Heart right ventricle (tissue), 16 donors: ENCODE measurements at places on chromosomes 12 and 14.
A peak's percentile ranks its signal among the peaks of the same experiment; 100 is the strongest.

DNA sequence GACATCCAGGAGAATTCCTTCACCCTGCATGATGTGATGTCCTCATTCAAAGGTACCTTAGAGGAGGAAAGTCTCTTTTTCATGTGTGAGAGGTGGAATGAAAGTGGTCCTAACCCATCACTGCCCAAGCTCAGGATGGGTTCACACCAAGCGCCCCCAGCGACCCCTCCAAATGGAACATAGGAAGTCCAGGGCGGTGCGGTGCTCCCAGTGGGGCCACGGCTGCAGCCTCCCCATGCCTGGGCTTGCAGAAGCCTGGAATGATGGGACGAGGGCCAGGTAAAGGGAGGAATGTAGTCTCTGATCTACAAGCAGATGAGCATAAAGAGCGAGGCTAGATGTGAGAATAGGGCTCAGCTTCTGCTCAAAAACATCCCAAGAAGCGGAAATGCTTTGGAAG, 196.3 kb downstream of the TTC7B start:
- H3K4me1 ChIP-seq = peaks cover 15% of the 10 kb centered on the region
- no peak overlapping the region for H3K4me3 ChIP-seq
- DNase-seq = no peak
- H3K27me3 ChIP-seq = no peaks in the 10 kb centered on the region

- H3K4me3 ChIP-seq = no peak overlapping the region
Measured at GRCh38 chr12:953776-954175, 4.3 kb upstream of the RAD52 start.

- H3K4me3 ChIP-seq = no peak overlapping the region
- H3K27ac ChIP-seq = no peak overlapping the region
- no peaks in the 10 kb centered on the region for H3K27me3 ChIP-seq
- peaks cover 22% of the 10 kb centered on the region for H3K4me1 ChIP-seq
- no peak for DNase-seq
Measured at GRCh38 chr12:5575987-5576386, 144.1 kb downstream of the NTF3 start.

DNA sequence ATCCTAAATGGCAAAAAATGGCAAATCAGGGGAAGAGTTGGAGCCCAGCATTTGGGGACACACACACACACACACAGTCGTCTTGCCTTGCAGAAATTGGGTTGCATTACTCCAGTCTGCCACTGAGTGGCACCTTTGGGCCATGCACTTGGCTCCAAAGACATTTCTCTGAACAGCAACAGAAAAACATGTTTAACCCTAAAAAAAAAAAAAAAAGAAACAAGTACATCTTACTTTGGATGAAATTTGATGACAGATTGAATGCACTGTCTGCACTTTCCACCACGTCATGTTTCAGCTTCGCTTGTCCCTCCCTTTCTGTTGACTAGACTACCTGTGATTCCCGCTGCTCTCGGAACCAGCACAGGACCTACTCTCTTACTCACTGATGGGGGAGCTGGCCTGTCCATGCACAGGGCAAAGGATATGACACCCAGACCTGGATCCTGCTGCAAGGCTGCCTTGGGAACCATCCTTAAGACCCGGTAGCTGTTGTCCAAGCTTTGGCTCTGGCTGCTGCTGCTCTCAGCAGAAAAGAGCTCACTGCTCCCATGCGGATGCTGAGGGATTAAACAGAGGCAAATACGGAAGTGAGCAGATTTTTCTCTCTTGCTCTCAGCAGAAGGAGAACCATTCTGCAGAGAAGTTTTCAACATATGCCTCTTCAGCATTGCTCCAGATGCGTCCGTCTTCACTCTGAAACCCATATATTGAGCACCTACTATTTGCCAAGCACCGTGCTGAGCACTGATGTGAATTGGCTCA, 376.8 kb downstream of the DPF3 start:
- H3K27me3 ChIP-seq = no peaks in the 10 kb centered on the region
- no peaks in the 10 kb centered on the region for H3K4me1 ChIP-seq
- H3K27ac ChIP-seq = no peak overlapping the region
- peak; percentile 44 for DNase-seq
- H3K36me3 ChIP-seq = no peaks in the 10 kb centered on the region

DNA sequence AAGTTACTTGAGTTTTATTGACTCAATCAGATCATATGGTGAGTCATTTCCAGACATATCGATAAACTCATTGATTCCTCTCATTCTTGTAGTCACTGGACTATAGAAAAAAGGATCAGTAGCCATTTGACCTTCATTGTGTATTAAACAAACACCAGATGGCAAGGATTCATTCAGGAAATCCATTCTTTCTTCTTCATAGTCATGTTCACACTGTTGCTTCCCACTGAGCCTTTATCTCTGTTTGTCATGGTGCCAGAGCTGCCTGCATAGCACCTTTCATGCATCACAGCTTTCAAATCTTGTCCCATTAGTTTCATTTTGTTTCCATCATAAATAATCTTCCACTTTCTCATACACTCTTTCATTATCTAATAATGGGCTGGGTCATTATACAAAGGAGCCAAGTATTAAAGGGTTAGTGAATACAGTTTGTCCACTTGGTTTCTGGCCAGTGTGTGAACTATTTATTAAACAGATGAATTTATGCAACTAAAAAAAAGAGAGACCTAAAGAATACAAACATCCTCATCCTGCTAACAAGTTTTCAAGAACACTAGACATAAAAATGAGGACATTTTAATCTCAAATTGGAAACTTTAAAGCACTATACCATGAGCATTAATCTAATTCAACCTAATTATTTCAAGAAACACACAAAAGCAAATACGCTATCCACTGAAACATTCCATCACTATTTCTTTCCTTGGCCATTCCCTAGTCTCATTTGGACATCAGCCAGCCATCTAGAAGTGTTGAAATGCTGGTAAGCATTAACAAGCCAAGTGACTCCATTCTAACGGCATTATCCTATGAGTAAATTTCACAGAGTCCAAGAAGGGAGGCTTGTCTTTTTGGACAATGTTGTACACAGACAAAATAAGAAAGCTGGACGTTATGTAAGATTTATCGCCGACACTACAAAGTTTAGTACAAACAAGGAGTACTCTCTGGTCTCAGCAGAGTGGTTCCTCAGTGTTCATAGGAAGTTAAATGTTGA, 476.5 kb downstream of the FOXG1 start:
- DNase-seq = no peak
- no peak overlapping the region for H3K27ac ChIP-seq
- no peaks in the 10 kb centered on the region for H3K27me3 ChIP-seq
- no peaks in the 10 kb centered on the region for H3K36me3 ChIP-seq
- H3K4me1 ChIP-seq = no peaks in the 10 kb centered on the region

DNA sequence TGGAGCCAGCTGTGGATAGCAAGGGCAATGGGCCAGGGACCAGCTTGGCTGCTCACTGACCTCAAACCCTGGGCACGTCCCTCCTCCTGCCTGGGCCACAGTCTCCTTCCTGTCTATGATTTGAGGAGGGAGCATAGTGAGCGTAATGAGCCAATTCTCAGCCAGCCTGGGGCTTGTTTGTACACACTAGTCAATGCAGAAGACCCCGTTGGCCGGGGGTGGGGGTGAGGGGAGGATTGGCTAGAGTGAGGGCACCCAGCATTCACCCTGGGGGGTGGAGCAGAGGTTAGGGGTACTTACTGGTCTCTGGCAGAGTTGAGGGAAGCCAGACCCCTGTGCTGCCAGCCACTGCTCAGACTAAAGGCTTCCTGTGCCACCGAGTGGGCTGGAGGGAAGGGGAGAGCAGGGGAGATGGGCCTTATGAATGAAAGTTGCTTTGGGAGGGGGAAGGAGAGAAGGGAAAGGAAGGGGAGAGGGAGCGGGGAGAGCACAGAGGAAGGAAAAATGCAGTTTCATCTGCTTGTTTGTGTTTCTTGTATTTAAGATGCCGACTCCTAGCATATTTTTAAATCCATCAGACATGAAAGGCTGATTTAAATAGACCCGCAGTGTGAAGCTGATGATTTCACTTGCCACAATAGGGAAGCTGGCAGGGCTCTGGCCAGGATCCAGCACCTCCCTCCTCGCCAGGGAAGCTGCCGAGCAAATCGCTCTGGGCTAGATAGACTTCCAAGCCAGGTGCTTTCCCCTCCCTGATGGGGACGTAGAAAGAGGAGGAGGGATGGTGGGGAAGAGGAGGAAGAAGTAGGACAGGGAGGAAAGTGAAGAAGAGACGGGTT, 114.0 kb downstream of the PRMT8 start:
- H3K27me3 ChIP-seq = peaks cover 14% of the 10 kb centered on the region
- DNase-seq = peak; percentile 80
- no peak overlapping the region for H3K4me3 ChIP-seq
- H3K27ac ChIP-seq = peak overlapping the region; percentile 84
- H3K36me3 ChIP-seq = no peaks in the 10 kb centered on the region

DNA sequence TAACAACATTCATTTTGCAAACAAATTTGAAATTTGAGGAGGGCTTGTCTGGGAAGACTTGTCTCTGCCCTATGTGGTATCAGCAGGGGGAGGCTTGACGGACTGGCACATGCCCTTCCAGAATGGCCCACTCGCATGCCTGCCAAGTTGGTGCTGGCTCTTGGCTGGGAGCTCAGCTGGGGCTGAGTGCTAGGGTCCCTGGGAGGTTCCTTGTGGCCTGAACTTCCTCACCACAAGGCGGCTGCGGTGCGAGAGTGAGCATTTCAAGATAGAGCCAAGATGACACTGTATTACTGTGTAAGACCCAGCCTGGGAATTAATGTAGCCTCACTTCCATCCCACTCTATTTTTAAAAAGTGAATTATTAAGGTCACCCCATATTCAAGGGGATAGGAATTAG, 271.6 kb upstream of the PLEKHG7 start:
- no peaks in the 10 kb centered on the region for H3K36me3 ChIP-seq
- H3K27me3 ChIP-seq = no peaks in the 10 kb centered on the region
- no peak overlapping the region for H3K27ac ChIP-seq
- H3K4me1 ChIP-seq = no peaks in the 10 kb centered on the region
- no peak overlapping the region for H3K4me3 ChIP-seq

DNA sequence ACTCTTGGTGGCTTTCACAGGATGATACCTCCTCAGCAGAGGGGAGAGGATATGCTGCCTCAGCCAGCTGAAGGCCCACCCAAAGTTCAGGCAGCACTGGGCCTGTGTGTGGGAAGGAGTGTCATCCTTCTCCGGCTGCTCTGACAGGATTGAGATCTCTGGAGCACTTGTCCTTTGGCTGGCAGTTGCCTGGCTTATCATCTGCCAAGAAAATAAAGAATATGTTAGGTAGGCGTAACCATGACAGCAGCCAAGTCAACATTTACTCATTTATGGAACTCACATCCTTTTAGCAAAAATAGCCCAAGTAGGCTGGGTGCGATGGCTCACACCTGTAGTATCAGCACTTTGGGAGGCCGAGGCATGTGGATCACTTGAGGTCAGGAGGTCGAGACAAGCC, 68.5 kb downstream of the PPFIBP1 start:
- H3K4me1 ChIP-seq = peaks cover 26% of the 10 kb centered on the region
- H3K36me3 ChIP-seq = no peaks in the 10 kb centered on the region
- no peak overlapping the region for H3K4me3 ChIP-seq

DNA sequence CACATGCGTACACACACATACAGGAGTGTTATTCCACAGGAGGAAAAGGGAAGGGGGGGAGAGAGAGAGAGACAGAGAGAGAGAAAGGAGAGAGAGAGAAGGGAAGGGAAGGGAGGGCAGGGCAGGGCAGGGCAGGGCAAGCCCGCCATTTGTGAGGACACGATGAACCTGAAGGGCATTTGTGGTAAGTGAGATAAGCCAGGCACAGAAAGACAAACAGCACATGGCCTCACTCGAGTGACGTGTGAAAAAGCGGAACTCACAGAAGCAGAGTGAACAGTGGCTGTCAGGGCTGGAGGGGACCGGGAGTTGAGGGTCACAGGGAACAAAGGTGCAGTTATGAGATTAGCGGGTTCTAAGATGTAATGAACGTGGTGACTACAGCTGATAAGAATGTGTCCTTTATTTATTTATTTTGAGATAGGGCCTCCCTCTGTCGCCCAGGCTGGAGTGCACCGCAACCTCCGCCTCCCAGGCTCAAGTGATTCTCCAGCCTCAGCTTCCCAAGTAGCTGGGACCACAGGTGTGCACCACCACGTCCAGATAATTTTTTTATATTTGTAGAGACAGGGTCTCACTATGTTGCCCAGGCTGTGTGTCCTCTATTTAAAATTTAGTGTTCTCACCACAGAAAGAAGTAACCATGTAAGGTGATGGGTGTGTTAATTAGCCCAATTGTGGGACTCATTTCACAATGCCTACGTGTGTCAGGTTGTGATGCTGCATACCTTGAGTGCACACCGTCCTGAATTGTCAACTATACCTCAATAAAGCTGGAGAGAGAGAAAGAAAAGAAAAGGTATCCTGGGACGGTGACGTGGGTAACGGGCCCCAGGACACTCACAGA, 18.7 kb upstream of the FBRSL1 start:
- no peaks in the 10 kb centered on the region for H3K36me3 ChIP-seq
- H3K4me1 ChIP-seq = no peaks in the 10 kb centered on the region
- H3K4me3 ChIP-seq = no peak overlapping the region
- H3K27me3 ChIP-seq = peaks cover 19% of the 10 kb centered on the region
- DNase-seq = no peak

DNA sequence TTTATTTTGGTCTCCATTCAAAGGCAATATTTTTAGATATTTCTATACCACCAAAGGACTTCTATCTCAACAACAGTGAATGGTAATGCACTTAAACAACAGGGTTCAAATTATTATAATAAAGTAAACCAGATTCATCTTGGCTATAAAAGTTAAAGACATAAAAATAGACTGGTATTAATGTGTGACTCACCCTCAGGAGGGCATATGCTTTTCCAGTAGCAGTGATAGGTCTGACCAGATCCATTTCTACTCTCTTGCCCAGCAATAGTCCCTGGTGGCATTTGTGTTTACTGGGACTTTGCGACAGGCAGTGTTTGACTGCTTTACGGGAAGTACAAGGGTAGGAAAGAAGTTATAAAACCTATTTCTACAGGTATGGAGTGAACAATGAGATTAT, 353.2 kb upstream of the ATP2B1 start:
- H3K27me3 ChIP-seq = no peaks in the 10 kb centered on the region
- no peak overlapping the region for H3K4me3 ChIP-seq
- no peak for DNase-seq
- no peaks in the 10 kb centered on the region for H3K36me3 ChIP-seq
- H3K27ac ChIP-seq = no peak overlapping the region

- H3K4me3 ChIP-seq = no peak overlapping the region
- H3K36me3 ChIP-seq = no peaks in the 10 kb centered on the region
- H3K4me1 ChIP-seq = no peaks in the 10 kb centered on the region
- H3K27me3 ChIP-seq = no peaks in the 10 kb centered on the region
- H3K27ac ChIP-seq = no peak overlapping the region
Measured at GRCh38 chr12:58395470-58395869, 454.1 kb downstream of the ATP23 start.
